ENCODE measurements at places on chromosomes 2 and 18.

- no peak for DNase-seq
These were observed 428.3 kb downstream of the ZEB2 start for GRCh38 chr2:144091622-144092021.

- DNase-seq: no peak
These were observed 55.9 kb downstream of the UNC50 start for GRCh38 chr2:98664323-98664722.

DNA sequence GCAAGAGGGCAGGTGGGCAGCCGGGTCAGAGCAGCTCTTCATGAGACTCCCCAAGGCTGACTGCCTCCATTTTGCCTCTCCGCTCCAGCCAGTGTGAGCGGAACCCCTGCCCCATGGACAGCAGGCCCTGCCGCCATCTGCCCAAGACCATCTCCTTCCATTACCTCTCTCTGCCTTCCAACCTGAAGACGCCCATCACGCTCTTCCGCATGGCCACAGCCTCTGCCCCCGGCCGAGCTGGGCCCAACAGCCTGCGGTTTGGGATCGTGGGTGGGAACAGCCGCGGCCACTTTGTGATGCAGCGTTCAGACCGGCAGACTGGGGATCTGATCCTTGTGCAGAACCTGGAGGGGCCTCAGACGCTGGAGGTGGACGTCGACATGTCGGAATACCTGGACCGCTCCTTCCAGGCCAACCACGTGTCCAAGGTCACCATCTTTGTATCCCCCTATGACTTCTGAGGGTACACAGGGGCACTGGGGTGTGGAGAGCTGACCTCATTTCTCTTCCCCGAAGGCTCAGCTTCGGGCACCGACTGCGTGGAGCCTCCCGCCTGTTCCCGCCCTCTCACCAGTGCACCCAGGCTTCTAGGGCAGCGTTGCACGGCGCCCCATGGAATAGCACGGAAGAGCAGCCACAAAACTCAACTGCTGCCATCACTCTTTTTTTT, 49.0 kb downstream of the FBLN7 start:
- DNase-seq: no peak

- DNase-seq: no peak
These were observed 94.9 kb downstream of the RNF152 start for GRCh38 chr18:61797696-61798590.

- DNase-seq: no peak
These were observed 93.9 kb downstream of the SH3RF3 start for GRCh38 chr2:109222825-109223471.

DNA sequence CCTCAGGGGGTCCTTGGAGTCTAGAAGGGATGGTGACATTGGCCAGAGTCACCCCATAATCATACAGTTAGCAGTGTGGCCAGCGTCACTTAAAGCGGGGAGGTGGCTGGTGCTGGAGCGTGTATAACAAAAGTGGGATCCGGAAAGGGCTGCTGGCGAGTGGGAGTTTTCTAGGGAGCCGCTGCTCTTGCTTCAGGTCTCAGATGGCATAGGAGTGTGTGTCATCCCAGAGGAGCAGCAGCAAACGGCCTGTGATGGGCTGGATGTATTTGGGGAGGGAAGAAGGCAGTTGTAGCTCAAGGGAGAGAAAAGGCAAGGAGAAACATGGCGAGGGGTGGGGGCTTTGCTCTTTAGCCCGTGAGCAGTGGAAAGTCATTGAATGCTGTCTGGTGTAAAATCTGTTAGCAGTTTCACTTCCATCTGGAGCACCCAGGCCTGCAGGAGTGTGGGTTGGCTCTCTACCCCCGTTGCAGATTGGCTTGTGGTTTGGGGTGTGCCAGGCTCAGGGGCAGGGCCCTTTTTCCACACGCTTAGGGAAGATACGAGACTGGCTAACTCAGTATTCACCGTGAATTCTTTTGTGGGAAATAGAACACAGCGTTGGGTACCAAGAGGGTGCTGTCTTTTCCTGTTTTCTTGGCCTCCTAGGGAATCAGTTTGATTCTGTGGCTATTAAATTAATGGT, 120.5 kb downstream of the AGAP1 start:
- no peak for DNase-seq

DNA sequence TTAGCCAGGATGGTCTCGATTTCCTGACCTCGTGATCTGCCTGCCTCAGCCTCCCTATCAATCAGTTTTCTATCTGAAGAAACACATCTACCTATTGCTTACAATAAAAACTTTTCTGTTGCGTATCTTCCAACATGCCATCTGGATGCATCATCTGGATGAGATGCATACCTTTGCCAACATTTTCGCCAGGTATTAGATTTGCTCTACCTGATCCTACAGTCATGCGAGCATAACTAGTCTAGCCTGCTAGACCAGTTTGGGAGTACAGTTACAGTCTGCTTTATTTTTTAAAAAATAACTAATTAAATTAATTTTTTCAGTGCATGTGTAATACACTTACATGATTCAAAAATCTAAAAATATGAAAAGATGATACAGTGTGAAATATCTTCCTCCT, 334.0 kb upstream of the MEX3C start:
- DNase-seq: no peak

DNA sequence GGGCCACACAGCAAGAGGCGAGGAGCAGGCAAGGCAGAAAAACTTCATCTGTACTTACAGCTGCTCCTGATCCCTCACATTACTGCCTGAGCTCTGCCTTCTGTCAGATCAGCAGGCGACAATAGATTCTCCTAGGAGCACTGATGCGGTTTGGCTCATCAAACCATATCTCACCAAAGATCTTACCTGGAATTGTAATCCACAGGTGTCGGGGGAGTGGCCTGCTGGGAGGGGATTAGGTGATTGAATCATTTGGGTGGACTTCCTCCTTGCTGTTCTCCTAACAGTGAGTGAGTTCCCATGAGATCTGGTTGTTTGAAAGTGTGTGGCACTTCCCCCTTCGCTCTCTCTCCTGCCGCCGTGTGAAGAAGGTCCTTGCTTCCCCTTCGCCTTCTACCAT, 647.3 kb downstream of the SOCS6 start:
- DNase-seq: no peak

GRCh38 chr18:67717800-67718199, 201.3 kb upstream of the DSEL start:
- no peak for DNase-seq

GRCh38 chr2:33426666-33427231, 49.7 kb upstream of the RASGRP3 start:
- no peak for DNase-seq

DNA sequence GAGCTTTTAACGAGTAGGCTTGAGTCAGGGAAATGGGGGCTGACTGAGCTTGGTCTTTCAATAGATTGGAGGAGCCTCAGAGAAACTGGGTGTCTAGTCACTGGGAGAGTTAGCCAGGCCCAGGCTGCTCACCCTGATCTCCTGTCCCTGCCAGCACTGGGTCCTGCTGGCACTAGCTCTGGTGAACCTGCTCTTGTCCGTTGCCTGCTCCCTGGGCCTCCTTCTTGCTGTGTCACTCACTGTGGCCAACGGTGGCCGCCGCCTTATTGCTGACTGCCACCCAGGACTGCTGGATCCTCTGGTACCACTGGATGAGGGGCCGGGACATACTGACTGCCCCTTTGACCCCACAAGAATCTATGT, 720 bp downstream of the KRTCAP3 start:
- DNase-seq: no peak

DNA sequence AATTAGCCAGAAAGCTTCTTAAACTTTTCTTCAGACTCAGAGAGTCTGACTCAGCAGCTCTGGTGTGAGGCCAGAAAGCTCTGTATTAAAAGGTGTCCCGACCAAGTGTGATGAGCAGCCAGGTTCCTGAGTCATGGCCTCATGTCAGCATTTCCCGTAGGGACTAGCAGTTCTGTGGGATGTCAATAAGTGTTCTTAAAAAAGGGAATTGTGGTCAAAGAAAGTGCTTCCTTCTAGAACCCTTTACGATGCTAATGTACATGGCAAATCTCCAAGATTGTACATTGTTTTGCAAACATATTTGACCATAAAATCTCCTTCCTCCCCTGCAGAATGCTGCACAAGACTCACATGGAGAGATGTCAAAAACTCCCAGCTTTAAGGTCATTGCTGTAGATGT, 80.1 kb downstream of the PLA2R1 start:
- no peak for DNase-seq
